ENCODE measurements at places on chromosomes 2 and 18. TPM values are rescaled to one million over a fixed set of nuclear protein-coding genes. Genes with fewer than 3 reads are reported as not detected.

Gene ADCYAP1
- total RNA-seq, result not detected

Gene RAPGEF4
- 19.3 TPM for total RNA-seq

Gene LAMA1
- 2.3 TPM for total RNA-seq

Gene KCNJ3
- 0.64 TPM for total RNA-seq

Gene UGT1A4
- total RNA-seq, result 0.10 TPM

Gene KCNIP3
- total RNA-seq, result 1.0 TPM

Gene IL1R2
- total RNA-seq, result 0.58 TPM

Gene NTSR2
- not detected for total RNA-seq

Gene ARL4C
- total RNA-seq, result 5.1 TPM

Gene ALPP
- total RNA-seq, result not detected

Gene SPHKAP
- total RNA-seq, result 8.2 TPM

Gene NCKAP5
- 5.5 TPM for total RNA-seq

Gene NYAP2
- 0.15 TPM for total RNA-seq

Gene ABHD3
- 7.2 TPM for total RNA-seq

Gene MTCL1
- 30.0 TPM for total RNA-seq

Gene MYO5B
- total RNA-seq, result 0.61 TPM

Gene UGT1A5
- total RNA-seq, result not detected

Gene TBC1D8
- total RNA-seq, result 12.3 TPM

Gene TMEM163
- total RNA-seq, result 0.64 TPM

Gene DSG4
- not detected for total RNA-seq

Gene MAP3K19
- total RNA-seq, result 0.87 TPM

Gene ASB18
- 0.55 TPM for total RNA-seq

Gene C2orf78
- not detected for total RNA-seq

Gene CD28
- not detected for total RNA-seq

Gene ALK
- total RNA-seq, result 3.7 TPM

Gene MDH1B
- 4.3 TPM for total RNA-seq

Gene ALKAL2
- total RNA-seq, result 3.8 TPM

Gene DSC1
- 1.4 TPM for total RNA-seq

Gene FAM110C
- 0.23 TPM for total RNA-seq

Gene VWC2L
- total RNA-seq, result not detected

Gene TMEM200C
- total RNA-seq, result 5.1 TPM

Gene MATN3
- 1.0 TPM for total RNA-seq

Gene PHOSPHO2
- 7.9 TPM for total RNA-seq

Gene PROKR1
- 0.26 TPM for total RNA-seq

Gene CFC1B
- not detected for total RNA-seq

Gene CPO
- not detected for total RNA-seq

Gene ANO7
- total RNA-seq, result 0.54 TPM

Gene NT5DC4
- not detected for total RNA-seq

Gene WDR75
- total RNA-seq, result 39.5 TPM

Gene TMEM37
- total RNA-seq, result 0.14 TPM

Gene BUB1
- total RNA-seq, result 48.0 TPM

Gene COLEC11
- total RNA-seq, result 0.21 TPM

Gene CTDP1
- total RNA-seq, result 12.5 TPM

Gene TGFA
- 0.31 TPM for total RNA-seq

Gene SOWAHC
- 7.2 TPM for total RNA-seq

Gene TRIM54
- total RNA-seq, result 0.45 TPM

Gene LIMS4
- 0.50 TPM for total RNA-seq

Gene TEKT4
- total RNA-seq, result 0.05 TPM

Gene ADRA2B
- total RNA-seq, result 0.16 TPM

Gene TCF23
- total RNA-seq, result 0.25 TPM

Gene PLCL1
- total RNA-seq, result 15.2 TPM

Gene ZC3H6
- total RNA-seq, result 18.1 TPM

Gene CEBPZOS
- total RNA-seq, result 39.2 TPM

Gene ADD2
- total RNA-seq, result 66.9 TPM

All from motor neuron (in vitro differentiated cells).